Head of caudate nucleus (tissue), 42 donors: ENCODE measurements at places on chromosomes 12 and 14.

DNA sequence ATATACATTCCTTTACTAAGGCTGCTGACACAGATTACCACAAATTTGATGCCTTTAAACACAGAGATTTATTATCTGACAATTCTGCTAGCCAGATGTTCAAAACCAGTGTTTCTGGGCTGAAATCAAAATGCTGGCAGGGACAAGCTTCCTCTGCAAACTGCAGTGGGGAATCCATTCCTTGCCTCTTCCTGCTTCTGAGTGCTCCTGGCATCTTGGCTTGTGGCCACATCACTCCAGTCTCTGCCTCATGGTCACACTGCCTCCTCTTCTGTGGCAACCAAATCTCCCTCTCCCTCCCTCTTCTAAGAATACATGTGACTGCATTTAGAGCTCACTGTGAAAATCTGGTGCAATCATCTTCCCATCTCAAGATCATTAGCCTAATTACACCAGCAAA, 235.7 kb downstream of the TTC8 start:
- peak; percentile 24 for DNase-seq

DNA sequence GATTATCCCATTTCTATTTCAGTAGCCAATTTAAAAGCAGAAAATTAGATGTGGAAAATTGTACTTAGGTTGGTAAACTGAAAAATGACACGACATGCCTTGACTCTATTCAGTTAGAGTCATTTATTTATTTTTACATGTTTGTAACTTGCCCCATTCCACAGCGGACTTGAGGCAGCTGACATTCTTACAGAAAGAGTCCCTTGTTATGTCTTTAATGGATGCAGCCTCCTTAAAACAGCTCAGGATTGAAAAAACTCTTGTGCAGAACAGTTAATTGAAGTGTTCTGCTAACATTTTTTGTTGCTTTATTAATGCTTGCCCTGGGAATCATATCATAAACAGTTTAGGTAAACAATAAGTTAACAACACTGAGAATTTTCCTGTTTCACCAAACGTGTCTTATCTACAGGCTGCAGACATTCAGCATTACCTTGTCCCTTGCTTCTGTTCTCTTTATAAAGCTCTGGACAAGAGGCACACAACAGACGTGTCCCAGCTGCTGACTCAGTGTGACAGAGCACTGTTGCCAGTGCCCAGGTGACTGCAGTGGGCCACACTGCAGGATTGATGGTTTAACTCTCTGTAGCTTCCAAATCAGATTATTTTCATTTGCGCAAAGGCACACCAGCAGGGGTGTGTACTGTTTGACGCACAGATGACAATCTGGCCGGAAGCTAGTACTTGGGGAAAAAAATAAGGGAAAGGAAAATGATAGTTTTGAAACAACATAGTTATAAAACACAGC, 101.6 kb downstream of the PELI2 start:
- peak; percentile 9 for DNase-seq

DNA sequence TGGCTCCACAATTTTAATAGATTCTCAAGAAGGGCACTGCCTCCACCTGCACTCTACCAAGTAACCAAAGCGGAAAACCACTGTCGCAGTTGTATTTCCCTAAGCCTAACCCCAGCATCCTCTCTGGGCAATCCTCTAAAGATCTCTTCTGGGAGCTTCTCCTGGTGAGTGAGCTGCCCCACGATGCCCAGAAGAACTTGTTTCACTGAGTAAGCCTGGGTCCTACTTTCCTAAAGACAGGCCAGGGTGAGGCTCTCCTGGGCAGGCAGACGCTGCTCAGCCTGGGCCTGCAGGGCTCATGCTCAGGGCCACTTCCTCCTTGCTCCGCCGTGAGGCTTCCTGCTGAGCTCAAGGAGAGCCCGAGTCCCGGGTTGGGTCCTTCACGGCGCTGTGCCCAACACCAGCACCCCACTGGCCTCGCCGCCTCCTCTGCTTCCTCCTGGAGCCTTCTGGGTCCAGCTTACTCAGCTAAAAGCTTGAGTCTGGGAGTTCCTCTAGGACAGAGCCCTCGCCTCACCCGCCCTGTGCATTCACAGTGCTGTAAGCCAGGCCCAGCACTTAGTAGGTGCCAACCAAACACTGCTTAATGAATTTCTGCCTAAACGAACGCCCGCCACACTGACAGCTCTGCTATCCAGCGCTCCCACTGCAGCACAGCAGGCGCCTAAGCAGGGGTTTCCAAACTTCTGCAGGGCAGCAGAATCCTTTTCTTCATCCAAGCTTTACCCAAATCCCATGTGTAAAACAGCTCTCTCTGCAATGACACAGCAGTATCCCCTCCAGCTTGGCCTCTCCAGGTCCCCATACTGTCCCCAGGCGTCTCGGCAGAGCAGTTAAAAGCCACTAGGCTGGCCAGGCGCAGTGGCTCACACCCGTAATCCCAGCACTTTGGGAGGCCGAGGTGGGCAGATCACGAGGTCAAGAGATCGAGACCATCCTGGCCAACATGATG, 5.7 kb downstream of the RAB35 start:
- DNase-seq, result peak; percentile 52

DNA sequence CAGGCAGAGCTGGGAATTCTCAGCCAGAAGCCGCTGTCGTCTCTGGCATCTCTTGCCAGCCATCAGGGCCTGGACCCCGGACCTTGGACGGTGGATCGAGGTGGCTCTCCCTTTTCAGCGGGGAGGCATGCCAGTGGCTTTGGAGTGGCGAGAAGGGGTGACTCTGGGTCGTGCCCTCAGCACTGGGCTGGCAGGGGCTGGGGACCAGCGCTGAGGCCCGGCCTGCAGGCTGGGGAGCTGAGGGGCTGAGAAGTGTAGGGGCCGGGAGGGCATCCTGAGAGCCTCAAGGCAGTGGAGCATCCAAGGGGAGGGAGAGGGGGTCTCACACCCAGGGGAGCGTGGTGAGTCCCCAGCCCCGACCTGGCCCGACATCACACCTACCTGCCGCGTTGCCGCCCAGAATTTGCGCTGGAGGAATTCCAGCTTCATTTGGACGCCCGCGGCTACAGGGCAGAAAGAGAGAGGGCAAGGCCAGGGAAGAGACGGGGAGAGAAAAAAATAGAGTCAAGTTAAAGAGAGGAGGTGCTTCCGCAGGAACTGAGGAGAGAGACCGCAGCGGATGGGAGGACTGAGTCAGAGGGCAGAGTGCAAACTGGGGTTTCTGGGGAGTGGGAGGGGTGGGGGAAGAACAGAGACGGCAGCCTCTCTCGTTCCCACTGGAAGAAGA, 9.0 kb upstream of the LRTM2 start:
- no peak for DNase-seq

GRCh38 chr12:117466677-117467362, 105.4 kb upstream of the NOS1 start:
- DNase-seq, result no peak

GRCh38 chr12:42804928-42805327, 215.4 kb upstream of the PRICKLE1 start:
- no peak for DNase-seq

DNA sequence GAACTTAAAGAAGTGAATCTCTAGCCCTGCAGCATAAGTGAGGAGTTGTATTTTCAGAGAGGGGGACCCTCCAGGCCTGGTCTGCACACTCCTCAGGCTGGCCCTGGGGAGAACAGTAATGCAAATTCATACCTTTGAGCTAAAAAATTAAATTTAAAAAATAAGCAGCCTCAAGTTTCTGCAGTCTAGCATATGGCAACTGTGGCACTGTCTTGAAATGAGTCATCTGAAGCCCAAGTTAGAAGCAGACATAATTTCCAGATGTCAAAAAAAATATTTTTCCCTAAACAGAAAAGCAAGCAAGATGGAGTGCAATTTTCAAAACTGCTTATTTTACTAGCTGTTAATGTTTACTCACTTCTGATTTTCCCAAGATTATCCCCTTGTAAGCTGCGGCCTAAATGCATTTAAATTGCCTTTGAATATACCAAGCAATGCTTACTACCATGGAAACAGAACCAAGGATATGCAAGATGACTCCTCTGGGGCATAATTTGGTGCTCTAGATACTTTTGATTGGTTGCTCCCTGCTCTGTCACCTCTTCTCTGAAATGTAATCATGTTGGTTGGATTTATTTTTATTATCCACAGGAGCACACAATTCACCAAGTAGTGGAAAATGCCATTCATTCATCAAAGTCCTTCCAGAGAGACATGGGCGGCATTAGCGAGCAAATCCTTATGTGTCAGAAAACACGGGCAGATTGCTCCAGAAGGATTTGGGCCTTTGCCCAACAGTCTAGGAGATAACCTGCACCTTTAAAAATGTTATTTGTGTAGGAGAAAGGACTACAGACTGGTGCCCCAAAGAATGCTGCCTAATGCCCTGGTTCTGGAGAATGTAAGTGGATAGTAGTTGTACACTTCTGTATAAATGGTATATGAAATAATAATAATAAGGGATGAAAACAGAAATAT, 25.0 kb upstream of the DHRS7 start:
- DNase-seq, result no peak

- DNase-seq, result no peak
Measured at GRCh38 chr12:124170760-124171159, 124.1 kb upstream of the RFLNA start.

DNA sequence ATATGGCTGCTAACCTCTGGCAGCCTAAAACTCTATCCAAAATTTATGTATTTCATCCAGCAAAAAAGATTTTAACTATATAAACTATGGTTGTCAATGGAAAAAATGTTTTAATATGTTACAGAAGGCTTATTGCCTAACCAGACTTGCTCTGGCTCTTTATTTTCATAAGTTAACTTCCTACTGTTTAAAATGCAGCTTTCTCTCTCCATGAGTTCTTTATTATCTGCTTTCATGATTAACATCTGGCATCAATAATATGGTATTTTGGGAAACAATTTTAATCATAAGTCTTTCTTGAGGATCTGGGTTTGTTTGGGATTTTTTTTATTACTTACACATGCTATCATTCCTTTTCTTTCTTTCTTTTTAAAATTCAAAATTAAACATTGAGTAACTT, 20.5 kb downstream of the KERA start:
- no peak for DNase-seq

GRCh38 chr14:22847661-22848341, 11.4 kb downstream of the MMP14 start:
- no peak for DNase-seq

- DNase-seq, result no peak
Measured at GRCh38 chr12:50981319-50982239, 29.2 kb downstream of the HIGD1C start.

- no peak for DNase-seq
Measured at GRCh38 chr12:6266971-6267721, 43.3 kb upstream of the PLEKHG6 start.

GRCh38 chr12:51293696-51294095, 23.5 kb upstream of the SMAGP start:
- DNase-seq, result no peak

DNA sequence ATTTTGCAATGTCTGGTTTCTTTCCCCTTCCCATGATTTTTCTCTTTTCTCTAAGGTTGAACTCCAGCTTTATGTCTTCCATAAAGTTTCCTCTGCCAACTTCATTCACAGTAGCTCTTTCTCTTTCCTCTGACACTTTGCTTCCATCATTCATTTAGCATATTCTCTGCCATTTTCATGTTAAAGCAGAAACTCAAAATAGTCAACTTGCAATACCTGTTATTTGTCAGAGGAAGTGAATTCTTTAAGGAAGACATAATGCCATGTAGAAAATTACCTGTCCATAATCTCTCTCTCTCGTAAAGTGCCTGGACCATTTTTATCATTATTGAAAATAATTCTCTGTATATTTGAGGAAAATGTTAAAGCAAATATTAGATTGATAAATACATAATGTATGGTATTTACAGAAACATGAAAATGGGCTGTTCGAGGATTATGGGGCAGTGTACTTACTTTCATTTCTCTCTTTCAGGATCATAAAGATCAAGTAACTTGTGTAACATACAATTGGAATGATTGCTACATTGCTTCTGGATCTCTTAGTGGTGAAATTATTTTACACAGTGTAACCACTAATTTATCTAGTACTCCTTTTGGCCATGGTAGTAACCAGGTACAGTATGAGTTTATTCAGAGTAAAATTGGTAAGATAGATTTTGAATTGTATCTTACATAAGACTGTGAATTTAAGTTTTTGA, 12.6 kb downstream of the NEDD1 start:
- DNase-seq, result no peak

DNA sequence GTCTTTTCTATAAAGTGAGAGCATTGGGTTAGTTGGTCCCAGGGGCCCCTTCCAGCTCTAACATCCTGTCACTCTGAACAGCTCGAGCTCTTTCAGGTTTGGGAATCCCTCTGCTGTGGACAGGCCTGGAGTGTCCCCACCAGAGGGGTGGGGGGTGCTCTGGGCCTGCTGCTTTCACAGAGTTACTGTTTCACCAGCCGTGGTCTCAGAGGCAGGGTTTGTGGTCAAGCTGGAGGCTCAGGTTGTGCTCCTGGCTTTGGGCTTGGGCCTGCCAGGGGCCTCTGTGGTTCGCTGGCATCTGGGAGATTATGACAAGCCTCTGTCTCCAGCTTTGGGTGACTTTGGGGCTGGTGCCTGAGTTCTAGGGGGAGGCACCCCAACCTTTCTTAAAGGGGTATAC, 59.6 kb downstream of the FBXL14 start:
- DNase-seq, result no peak

- DNase-seq, result no peak
Measured at GRCh38 chr12:96235484-96235826, 41.3 kb downstream of the ELK3 start.

GRCh38 chr14:63045612-63046320, 508 bp upstream of the KCNH5 start:
- DNase-seq, result peak; percentile 47

GRCh38 chr14:49962621-49963020, 69.7 kb downstream of the ARF6 start:
- DNase-seq, result peak; percentile 64

DNA sequence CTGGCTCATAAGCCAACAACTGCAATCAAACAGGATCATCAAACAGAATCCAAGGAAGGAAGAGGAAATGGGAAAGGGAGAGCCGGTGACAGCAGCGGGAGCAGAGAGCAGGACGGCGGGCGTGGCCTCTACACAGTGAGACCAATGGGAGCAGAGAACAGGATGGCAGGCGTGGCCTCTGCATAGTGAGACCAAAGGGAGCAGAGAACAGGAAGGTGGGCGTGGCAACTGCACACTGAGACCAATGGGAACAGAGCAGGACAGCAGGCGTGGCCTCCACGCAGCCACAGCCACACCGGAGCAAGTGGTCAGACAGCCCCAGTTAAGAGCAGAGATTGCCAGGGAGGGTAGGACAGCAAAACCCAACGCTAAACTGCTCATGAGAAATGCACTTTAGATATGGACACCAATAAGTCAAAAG, 16.4 kb downstream of the LRCOL1 start:
- DNase-seq, result peak; percentile 84

- no peak for DNase-seq
Measured at GRCh38 chr12:66070378-66071120, 60.0 kb downstream of the LLPH start.

- no peak for DNase-seq
Measured at GRCh38 chr12:24020397-24021163, 71.1 kb upstream of the SOX5 start.

GRCh38 chr14:59424341-59425071, 40.7 kb downstream of the GPR135 start:
- no peak for DNase-seq

DNA sequence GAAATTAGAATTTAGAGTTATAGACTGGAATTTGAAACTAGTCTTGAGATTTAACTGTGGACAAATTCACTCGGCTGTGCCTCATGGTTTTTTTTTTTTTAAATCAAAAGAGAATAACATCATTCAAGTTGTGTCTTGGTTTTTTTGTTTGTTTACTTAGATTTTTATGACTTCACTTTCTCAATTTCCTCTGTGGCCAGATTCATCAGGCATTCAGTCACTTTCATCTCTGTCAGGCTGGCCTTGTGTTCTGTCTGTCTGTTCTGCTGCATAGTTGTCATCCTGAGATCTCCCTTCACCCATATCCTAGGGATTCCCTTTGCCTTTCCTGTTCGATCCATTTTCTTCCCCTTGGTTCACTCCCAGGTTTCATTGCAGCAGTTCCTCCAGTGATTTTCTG, 10.0 kb downstream of the MARK3 start:
- DNase-seq, result no peak
